Activated naive CD8-positive, alpha-beta T cell treated with anti-CD3 and anti-CD28 coated beads, Interleukin-2, amount 50 U/mL, for 16 hours (primary cell): ENCODE measurements at places on chromosomes 2 and 18.

DNA sequence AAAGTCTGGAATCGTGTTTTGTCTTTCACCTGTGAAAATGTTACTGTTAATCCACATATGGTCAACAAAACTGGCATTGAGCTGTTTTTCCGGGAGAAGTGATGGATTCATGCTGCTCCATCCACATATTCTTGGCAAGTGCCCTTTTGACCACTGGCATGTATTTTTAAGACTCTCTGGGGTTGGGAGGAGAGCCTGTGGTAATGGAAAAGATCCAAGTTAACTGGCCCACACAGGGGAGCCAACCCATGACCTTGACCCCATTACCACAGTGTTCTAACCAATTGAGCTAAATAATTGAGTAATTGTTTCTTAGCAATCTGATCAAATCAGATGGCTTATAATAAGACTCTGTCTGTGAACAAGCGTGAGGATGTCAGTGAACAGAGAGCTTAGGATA is 296.2 kb upstream of the NRP2 start:
- no peak for DNase-seq

GRCh38 chr2:196535742-196536141 is 103.8 kb upstream of the CCDC150 start:
- DNase-seq, result no peak

- DNase-seq, result no peak
These were observed 170.1 kb downstream of the ASB1 start for GRCh38 chr2:238596571-238597551.

GRCh38 chr18:5389356-5389755 is 93.8 kb upstream of the ZBTB14 start:
- no peak for DNase-seq

GRCh38 chr2:177585234-177585863 is 192.8 kb downstream of the AGPS start:
- no peak for DNase-seq

DNA sequence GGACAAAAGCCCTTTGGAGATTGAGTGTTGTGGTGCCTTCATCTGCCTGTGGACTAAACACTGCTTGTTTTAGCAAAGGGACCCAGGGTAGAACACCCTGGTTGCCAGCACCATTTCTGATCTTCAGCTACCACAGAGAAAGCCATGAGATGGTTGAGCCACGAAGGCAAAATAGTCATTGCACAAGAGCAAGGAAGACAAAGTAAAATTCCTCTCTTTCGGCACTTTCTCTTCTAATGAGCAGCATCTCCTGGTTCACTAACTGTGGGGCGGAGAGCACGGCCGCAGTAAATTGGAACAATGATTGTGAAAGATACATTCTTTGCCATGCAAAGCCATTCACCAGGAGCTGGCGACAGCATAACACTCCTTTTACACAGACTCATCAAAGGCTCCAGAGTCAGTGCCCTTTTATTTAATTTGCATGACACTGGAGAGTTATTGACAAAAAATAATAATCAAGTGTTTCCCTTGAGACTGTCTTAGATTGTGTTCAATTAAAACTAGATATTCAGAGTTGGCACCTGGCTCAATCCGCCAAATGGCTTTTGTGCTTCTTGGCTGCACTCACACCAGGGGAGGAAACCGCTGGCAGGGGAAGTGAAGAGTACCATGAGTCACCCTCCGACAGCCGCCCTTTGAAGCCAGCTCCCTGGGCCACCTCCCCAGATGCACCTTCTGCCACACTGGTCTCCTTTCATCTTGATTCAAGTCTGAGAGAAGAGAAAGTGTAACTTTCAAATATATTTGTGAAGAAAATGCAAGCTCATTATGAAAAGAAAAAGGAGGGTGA is 100.5 kb upstream of the MEIS1 start:
- no peak for DNase-seq

DNA sequence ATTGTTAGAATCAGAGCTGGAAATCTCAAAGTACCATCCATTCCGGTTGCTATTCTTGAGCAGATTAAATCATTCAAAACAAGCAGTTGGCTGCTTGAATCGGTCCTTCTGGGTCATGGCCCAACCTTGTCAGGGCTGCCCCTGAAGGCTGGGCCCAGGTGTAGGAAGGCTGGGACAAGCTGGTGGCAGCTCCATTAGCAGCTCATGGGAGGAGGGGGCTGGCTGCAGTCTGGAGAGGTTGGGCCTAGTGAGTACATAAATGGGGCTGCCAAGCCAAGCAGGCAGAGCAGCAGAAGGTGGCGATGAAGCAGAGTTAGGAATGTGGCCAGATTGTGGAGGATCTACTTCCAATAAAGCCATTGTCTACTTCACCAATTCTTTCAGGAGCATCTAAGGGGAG is 81.4 kb downstream of the ADCYAP1 start:
- no peak for DNase-seq
